ENCODE measurements at places on chromosomes 4 and X. TPM values are rescaled to one million over a fixed set of nuclear protein-coding genes. Genes with fewer than 3 reads are reported as not detected.

VSIG4 gene
- total RNA-seq = not detected

JADE1 gene
- 29.7 TPM for total RNA-seq

ADH7 gene
- not detected for total RNA-seq

NAA11 gene
- not detected for total RNA-seq

PIN4 gene
- 6.3 TPM for total RNA-seq

PLAC1 gene
- not detected for total RNA-seq

NFKB1 gene
- 259 TPM for total RNA-seq

HEPH gene
- total RNA-seq = not detected

NDST3 gene
- total RNA-seq = not detected

LRP2BP gene
- 0.44 TPM for total RNA-seq

KIT gene
- 0.23 TPM for total RNA-seq

TIMM17B gene
- 57.8 TPM for total RNA-seq

GPR143 gene
- not detected for total RNA-seq

WDR19 gene
- total RNA-seq = 14.1 TPM

TENT5D gene
- total RNA-seq = not detected

All from activated naive CD8-positive, alpha-beta T cell treated with anti-CD3 and anti-CD28 coated beads for 36 hours (primary cell).